GM12878 (cell line): ENCODE measurements at places on chromosomes 7 and 10.

DNA sequence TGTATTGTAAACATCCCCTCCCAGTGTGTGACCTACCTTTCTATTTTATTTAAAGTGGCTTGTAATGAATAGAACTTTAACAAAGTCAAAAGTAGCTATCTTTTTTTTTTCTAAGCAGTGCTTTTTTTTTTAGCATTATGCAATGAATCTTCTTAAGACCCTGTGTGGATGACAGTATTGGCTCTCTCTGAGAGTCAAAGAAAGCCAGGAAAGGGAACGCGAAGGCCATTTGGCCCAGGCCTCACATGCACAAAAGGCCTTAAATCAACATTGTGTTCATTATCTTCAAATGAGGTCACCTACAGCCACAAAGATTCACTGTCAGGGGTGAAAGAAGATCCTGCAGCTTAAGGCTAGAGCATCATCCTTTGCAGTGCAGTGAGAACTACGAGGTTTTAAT lies 721.5 kb downstream of the GRID1 start:
- no peak for DNase-seq

DNA sequence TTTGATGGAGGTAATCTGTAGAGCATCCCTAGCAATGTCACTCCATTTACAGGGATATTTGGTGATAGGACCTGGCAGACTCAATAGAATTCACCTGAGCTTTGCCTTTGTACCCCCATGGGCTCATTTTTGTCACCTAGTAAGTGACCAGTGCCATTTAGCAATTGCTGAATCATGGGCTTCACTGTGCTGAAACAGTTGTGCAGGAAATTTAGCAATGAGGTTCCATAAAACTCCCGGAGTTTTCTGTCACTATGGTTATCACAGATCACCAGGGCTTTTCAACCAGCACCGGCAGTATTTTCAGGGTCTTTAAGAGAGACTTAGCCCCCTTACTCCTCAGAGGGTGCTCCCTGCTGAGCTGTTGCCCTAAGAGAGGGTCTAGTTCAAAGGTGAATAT lies 40.2 kb downstream of the FAS start:
- DNase-seq = no peak

DNA sequence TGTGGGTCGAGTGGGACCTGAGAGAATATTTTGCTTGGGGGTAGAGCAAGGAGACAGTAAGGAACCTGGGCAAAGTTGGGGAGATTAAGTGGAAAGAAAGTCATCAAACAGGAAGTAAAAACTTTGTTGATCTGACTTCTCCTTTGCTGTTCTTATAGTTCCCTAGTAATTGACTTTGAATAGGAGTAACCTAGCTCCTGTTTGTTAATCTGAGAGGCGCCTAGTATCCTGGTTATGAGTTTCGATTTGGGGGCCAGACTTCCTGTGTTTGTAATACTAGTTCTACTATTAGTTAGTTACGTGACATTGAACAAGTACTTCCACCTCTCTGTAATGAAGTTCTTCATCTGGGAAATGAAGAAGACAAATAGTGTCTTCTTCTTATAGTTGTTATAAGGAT lies 99.1 kb downstream of the ZNF365 start:
- DNase-seq = no peak

- no peak for DNase-seq
Measured at GRCh38 chr7:107842213-107842612, 39.2 kb upstream of the SLC26A3 start.

DNA sequence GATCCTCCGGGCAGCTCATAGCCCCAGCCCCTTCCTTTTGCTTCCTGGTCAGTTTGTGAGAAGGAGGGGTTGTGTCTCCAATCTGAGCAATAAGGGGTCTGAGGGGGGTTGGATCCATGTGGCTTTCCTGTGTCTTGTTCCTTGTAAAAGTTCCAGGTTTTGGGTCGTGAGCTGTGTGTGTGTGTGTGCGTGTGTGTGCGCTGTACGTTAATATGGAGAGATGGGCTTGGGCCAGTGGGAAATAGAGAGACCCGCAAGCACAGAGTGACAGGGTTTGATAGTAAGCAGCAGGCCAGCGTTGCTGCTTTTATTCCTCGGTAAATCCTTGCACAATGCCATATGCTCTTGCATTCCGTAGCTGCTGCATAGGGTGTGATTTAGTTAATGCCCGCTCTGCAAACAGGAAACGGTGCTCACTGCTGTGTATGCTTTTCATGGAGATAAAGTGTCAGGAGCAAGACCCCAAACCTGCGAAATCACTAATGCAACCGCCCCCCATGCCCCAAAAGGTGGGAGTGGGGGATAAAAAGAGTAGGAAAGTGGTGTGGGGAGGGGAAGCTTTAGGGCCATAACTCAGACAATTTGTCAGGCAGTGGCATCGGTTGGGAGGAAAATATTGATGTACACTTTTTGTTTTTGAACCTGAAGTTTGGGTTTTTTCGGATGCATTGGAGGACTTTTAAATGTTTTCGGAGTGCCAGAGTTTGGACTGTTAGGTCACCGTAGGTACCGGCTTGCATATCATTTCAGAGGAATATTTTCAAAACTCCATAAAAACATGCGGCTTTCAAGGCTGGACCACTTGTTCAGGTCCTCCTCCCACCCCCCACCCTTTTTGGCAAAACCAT lies 108.7 kb downstream of the TCF7L2 start:
- DNase-seq = no peak

GRCh38 chr10:70359017-70359550 lies 23.3 kb downstream of the LRRC20 start:
- no peak for DNase-seq

DNA sequence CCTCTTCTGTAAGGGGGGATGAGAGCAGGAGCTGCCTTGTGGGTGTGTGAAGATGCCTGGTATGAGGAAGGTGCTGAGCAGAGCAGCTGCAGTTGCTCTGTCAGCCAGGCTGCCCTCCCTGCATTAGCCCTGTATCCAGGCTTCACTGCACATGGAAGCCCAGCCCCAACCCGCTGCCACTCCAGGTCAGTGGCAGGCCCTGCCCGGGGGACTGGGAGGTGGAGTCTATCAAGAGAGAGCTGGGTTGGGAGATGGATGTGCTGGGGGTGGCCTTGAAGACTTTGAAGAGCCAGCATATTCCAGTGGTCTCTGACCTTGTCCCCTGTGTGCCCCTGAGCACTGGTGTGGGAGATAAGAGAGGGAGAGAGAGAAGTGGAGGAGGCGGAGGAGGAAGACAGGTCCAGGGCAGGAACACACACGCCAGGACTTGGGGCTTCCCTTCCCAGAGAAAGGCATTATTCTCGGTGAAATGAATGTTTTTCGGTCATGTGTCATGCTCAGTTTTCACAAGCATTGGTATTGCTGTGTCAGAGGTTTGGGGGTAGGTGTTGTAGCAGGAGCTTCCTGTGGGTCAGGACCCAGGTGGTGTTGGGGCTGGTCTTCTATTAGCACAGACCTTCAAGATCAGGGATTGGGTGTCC lies 2.6 kb downstream of the PPIF start:
- no peak for DNase-seq

- DNase-seq = no peak
Measured at GRCh38 chr7:26854876-26855855, 9.2 kb downstream of the SKAP2 start.
